ENCODE measurements at places on chromosomes 6 and 20. TPM values are rescaled to one million over a fixed set of nuclear protein-coding genes. Genes with fewer than 3 reads are reported as not detected.

Gene SLC22A3
- total RNA-seq: 49.4 TPM

Gene SIRPG
- total RNA-seq: not detected

Gene ZNF334
- 23.7 TPM for total RNA-seq

GRCh38 chr20:19524691-19525090 lies 233.4 kb upstream of the RIN2 start:
- no peak for DNase-seq

Gene RAET1L
- not detected for total RNA-seq

Data from spinal cord (tissue), 10 donors.